Stimulated activated CD4-positive, alpha-beta T cell treated with anti-CD3 and anti-CD28 coated beads, Interleukin-1b, Interleukin-23, amount 100 ng/mL, for 1 hour (primary cell): ENCODE measurements at places on chromosomes 12 and 14.

- DNase-seq = no peak
Observed at GRCh38 chr14:94267352-94267751, 25.7 kb downstream of the SERPINA10 start.

GRCh38 chr12:107130830-107131611 is 37.7 kb upstream of the CRY1 start:
- no peak for DNase-seq

- DNase-seq = no peak
Observed at GRCh38 chr14:96576937-96577336, 74.8 kb downstream of the PAPOLA start.

DNA sequence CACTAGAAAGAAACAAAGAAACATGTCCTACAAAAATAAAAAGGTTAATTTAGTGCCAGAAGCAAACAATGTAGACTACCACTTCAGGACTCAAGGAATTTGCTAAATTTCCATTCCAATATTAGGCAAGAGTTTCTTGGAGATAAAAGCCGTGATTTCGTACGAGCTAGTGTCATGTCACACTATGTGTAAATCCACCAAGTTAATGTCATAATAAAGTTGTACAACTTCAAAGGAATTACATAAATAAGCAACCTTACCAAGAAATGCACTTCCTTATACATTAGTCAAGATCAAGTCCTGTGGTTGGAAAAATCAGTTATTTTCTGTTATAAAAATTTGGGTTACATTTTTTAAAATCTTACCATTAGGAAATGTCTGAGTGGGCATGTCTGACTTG is 1222.8 kb downstream of the GALC start:
- DNase-seq = no peak

GRCh38 chr12:15276088-15276698 is 46.1 kb upstream of the PTPRO start:
- DNase-seq = no peak

DNA sequence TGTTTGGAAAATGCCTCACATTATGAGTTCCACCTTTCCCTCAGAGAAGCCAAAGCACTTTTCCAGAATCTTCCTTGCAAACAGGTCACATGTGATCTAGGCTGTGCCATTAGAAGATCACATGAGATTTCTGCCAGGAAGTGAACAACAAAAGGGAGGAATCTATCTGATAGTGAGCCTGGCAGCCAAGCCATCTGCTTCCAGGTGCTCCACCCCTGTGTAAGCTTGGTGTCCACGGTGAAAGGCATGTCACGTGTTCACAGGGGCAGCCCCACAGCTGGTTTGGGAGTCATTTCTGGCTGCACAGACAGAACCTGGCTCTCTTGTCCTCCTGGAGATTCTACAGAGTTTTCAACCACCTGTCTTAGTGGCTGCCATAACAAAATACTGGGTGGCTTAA is 3.5 kb upstream of the KSR2 start:
- no peak for DNase-seq

- no peak for DNase-seq
Observed at GRCh38 chr14:96053248-96053599, 14.1 kb downstream of the C14orf132 start.

- no peak for DNase-seq
Observed at GRCh38 chr12:56989861-56990610, 16.3 kb downstream of the ZBTB39 start.

DNA sequence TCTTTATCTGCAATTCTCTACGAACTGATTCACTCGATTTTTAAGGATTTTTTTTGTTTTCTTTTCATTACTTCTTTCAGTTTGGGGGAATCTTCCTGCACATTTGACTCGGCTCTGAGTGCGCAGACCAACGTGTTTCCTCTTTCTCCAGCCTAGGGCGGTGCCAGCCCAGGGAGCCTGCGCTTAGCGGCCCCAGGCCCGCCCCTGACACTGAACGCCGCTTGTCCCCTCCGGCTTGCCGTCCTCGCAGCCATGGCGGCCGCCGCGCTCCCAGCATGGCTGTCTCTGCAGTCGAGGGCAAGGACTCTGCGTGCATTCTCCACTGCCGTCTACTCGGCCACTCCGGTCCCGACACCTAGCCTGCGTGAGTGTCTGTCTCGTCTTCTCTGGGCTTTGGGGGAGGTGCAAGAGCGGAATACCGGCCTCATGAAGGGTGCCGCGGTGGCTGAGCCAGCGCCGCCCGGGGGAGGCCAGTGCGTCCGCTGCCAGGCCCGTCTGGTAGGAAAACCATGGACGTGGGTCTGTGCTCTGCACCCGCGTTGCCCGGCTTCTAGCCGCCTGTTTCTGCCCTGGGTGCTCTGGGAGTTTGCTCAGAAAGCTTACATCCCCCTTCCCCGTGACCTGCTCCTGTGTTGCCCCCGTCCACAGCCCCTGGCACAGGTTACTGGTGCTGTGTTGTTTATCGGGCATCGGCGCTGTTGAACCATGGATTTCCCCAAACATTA is at the start of gene MRPS35:
TSS of gene MRPS35 (plus strand) at position 241 of the 725 bp plus-strand sequence. CDS start at position 253, 12 bp downstream.
- peak; percentile 78 for DNase-seq

GRCh38 chr12:76030341-76031080 is 1.1 kb downstream of the PHLDA1 start:
- no peak for DNase-seq

- DNase-seq = no peak
Observed at GRCh38 chr12:94227066-94227465, 78.7 kb downstream of the PLXNC1 start.

DNA sequence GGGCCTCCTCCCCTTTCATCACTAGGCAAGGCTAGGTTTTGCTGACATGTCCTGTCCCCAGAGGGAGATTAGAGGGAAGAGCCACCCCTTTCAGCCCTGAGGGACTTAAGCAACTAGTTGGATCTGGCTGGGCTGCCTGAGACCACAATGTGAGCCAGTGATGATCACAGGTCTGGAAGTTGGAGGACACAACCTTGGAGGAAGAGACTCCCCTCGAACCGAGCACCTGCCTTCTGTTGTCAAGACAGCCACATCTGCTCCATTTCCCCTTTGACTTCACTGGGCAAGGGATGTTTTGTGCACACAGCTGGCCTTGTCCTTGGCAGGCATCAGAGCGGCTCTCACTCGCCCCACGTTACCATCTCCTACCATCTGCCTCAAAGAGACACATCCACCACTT is 31.4 kb downstream of the MVK start:
- no peak for DNase-seq

DNA sequence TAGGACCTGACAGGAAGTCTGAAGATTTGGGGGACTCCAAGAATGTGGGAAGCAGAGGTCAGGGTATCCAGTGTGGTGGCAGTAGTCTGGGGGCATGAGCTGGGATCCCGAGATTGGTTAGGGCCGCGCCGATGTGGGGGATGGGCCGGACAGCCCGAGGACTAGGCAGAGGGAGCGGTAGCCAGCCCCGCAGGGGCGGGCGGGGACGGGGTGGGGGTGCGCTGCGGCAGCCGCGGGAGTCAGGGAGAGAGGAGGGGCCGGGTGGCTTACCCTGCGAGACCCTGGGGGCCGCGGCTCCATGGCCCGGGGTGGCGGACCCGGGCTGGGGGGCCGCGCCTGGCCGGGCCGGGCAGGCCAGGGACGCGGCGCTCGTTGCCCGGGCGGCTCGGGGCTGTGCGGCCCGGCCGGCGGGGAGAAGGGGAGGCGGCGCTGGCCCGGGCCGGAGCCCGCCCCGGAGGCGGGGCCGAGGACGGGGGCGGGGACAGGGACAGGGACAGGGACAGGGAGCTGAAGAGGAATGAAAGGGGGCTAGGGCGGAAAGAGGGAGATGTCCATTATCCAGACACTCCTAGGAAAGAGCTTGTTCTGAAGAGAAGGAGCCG is 5.6 kb downstream of the ZNF385A start:
- DNase-seq = no peak

DNA sequence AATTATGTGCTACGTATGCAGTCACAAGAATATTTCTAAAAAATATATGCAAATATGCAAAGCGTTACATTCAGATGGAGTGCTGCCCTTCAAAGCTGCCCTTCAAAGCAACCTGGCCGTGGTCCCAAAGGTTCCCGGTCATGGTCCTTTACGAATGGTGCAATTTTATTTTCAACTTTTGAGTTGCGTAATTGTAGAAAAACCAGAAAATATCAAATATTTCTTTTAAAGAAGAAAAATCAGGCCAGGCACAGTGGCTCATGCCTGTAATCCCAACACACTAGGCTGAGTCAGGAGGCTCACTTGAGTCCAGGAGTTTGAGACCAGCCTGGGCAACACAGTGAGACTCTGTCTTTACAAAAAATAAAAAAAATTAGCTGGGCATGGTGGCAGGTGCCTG is 21.4 kb downstream of the CLSTN3 start:
- no peak for DNase-seq

DNA sequence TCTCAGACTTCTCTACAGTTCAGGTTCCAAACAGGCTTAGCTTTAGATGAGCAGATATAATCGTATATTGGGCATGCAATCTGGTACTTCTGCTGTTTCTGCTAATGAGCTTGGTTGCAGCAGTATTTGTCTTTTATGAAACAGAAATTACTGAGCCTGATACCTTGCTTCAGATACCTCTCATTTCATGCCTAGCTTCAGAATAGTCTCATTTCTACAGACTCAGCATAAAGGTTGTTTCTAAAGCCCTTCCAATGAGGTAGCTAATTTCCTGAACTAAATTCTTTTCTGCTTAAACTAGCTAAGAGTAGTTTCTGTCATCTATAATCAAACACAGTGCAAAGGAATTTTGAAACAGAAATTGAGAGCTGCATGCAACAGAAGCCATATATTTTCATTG is 275.0 kb upstream of the KITLG start:
- no peak for DNase-seq

GRCh38 chr12:27434673-27435565 is 11.6 kb upstream of the SMCO2 start:
- no peak for DNase-seq

GRCh38 chr14:58733451-58734208 is 95.9 kb downstream of the DACT1 start:
- DNase-seq = no peak

GRCh38 chr12:131131808-131132117 is 178.1 kb downstream of the ADGRD1 start:
- no peak for DNase-seq

DNA sequence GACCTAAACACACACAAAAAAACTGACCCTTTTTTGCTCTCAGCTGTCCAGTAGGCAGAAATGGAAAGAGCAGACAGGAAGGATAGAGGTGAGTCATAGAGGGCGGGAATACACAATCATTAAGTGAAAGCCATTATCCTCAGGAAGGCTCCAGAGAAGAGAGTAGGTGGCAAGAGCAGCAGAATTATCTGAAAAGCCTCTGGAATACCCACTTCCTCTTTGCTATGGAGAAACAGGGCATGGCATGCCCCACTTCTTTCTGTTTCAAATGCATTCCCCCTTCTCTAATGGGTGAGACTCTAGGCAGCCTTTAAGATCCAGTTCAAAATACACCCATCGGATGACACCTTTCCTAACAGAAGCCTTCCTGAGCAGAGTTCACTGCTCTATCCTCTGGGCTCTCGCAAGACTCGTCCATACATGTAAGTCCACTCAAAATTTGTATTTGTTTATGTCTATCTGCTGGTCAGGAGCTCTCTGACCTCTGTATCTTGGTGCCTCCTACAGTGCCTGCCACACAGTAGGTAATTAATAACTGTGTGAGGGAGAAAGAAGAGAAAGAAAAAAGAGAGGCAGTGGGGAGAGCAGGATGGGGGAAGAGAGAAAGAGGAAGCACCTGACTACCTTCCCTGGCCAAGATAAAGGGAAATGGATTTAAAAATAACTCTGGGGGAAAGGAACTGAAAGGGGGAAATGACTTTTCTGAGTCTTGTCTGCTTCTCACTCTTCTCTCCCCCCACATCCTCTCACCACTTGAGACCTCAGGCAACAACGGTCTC is 8.5 kb downstream of the KLHL33 start:
- no peak for DNase-seq

GRCh38 chr14:20559461-20559904 is 1.4 kb downstream of the RNASE9 start:
- no peak for DNase-seq

GRCh38 chr12:68633614-68634558 is 23.2 kb downstream of the RAP1B start:
- DNase-seq = no peak

DNA sequence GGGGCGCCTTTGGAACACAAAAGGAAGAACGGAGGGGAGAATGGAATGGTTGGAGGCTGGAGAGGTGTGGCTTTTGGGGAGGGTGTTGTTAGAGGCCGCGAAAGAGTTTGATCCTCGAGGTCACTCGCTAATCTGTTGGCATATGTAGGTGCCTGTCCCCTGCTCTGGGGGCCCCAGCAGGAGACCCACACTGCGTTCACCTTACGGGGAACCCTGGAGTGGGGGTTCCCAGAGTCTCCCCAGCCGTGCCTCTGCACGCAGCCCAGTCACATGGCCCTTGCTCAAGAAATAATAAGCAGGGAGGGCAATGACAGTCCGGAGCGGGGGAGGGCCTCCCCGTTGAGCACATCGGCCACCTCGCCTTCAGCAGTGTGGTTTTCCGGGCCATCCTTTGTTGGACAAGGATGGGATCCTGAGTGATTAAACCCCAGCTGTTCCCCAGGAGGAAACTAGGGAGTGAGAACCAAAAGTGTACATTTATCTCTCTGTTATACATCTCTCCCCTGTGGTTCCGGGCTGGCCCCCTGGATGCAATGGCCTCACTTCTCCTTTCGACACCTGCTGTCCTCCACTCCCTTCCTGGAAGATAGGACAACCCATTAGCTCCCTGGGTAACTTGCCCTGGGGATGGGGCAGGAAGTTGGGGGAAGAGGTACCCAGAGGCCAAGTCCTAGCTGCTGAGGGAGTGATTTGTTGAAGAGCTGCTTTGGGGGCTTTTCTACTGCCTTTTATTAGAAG is 1.3 kb downstream of the PLEKHG3 start:
- no peak for DNase-seq

DNA sequence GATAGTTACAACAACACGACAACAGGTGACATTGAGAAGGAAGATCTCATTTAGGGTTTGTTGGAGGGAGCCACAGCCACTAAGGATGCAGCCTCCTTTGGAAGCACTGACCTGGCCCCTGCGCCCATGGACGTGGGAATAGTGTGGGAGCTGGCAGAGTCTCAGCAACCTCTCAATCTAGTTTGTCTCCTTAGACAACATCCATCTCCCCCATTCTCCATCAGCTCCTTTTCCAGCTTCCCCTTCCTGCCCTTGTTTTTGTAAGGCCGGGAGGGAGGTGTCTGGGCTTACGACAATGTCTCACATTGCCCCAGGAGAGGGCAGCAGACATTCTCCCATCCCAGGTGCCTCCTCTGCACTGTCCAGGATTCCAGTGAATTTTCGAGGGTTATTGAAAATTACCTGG is 170.2 kb upstream of the PZP start:
- DNase-seq = no peak

DNA sequence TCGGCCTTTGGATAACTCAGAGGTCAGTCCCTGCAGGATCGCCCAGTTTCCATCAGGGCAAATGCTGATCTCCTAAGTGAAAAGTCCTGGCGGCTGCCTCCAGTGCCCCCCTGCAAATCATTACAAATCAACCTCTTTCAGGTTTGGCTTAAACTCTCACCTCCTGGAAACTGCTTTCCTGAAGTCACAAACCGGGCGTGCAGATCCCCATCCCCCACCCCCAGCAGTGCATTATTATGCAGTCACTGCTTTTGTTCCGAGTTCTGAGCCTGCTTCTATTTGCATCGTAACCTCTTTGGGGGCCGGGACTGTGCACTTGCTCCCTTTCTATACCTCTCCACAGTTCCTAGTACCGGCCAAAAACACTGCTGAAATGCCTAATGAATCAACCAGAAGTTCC is at the start of gene USP44:
TSS of gene USP44 (minus strand) at position 172 of the 400 bp plus-strand sequence. CDS start 17,220 bp downstream, outside the sequence.
- DNase-seq = no peak

GRCh38 chr12:104702565-104703139 is 245.9 kb downstream of the CHST11 start:
- DNase-seq = no peak

- DNase-seq = no peak
Observed at GRCh38 chr12:100672075-100672592, 98.7 kb downstream of the GAS2L3 start.

- no peak for DNase-seq
Observed at GRCh38 chr12:85782711-85783110, 53.5 kb downstream of the RASSF9 start.

GRCh38 chr12:108495823-108496579 is 19.1 kb upstream of the FICD start:
- no peak for DNase-seq
